ENCODE measurements at places on chromosomes 4 and X.

GRCh38 chr4:48122756-48123155 lies 11.3 kb downstream of the TXK start:
- no peak for DNase-seq

GRCh38 chrX:92213786-92214185 lies 434.6 kb downstream of the PCDH11X start:
- no peak for DNase-seq

DNA sequence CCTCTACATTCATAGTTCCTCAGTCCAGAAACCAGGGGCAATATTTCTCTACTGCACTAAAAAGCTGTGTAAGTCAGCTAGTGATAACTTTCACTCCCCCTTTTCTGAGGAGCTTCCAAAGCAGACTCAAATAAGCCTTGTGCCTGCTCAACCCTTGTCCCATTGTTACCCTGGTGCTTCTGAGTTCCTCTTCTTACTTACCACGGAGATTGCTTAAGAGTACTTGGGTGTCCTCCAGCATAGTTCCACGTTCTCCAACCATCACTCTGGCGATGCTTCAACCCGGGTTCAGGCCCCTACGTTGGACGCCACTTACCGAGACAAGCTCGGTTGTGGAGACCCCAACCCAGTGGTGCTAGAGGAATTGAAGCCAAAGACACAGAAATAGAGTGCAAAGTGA lies 71.6 kb downstream of the ADAM29 start:
- DNase-seq: no peak

- DNase-seq: peak; percentile 38
Measured at GRCh38 chr4:5750946-5751665, 40.1 kb downstream of the EVC start.

- DNase-seq: no peak
Measured at GRCh38 chrX:114952696-114953095, 64.7 kb downstream of the IL13RA2 start.

- DNase-seq: peak; percentile 1
Measured at GRCh38 chr4:162274354-162274753, 110.6 kb upstream of the FSTL5 start.

- DNase-seq: no peak
Measured at GRCh38 chr4:106473515-106473914, 104.9 kb upstream of the GIMD1 start.

DNA sequence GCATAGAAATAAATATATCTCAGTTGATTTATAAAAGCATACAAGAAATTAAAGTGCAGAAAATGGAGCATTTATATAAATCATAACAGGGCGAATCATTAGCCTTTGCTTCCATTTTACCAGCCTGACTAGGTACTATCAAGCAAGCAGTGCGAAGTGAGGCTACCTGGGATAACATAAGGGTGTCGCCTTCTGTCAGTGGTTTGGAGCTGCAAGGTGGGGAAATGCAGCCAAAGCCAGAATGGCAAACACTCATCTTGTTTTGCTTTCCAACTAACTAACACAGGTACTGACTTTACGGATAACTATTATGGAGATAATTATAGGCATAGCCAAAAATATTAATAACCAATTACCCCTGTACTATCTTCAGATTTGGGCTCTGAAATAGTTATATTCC lies 1459.8 kb downstream of the RAPGEF2 start:
- no peak for DNase-seq

DNA sequence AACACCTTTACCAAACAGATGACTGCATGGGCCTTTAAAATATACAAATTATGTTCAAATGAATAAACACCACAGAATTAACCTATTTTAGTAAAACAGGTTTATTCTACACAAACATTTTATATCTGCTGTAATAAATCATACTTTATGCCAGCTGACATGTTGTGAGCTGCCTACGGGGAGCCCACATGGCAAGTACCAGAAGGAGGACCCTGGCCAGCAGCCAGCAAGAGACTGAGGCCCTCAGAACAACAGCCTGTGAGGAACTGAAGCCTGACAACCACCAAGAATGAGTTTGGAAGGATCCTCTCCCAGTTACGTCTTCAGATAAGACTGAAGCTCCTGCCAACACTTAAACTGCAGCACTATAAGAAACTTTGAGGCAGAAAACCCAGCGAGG lies 377.0 kb downstream of the PDGFC start:
- DNase-seq: no peak

GRCh38 chrX:123223409-123223808 lies 39.3 kb downstream of the GRIA3 start:
- no peak for DNase-seq

DNA sequence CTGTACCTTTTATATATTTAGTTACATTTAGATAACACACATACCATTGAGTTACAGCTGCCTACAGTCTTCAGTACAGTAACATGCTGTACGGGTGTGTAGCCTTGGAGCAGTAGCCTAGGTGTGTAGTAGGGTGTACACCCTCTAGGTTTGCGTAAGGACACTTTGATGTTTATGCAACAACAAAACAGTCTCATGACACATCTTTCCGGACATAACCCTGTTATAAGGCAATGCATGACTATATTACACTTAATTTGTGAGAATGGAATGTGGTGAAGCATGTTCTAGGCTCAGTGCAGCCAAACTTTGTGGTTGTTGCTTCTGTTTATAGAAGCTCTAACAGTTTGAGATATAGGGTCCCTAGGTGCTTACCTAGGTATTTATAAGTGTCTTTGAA lies 65.4 kb downstream of the SPRY1 start:
- DNase-seq: no peak

DNA sequence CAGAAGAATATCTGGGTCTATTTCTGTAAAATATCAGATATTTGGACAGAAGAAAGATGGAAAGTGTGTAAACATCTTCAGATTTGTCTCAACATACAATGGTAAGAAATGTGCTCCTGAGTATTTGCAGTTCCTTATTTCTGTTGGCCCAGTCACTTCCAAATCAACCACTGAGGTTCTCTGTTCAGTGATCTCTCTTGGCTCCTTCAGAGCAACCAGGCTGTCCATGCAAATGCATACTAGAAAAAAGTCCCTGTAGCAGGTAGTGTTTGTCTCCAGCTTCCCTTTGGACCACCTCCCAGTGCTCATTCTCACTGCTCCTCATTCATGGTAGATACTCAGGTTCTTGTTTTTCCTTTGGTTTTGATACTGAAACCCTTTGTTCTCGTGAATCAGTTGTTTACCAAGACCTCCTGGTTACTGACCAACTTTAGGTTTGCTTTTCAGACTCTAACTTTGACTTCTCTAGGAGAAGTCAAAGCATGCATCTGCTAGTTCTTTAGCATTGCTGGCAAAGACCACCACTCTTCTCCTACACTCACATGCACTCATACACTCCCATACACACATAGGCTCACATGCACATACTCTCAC lies 28.8 kb downstream of the ASIC5 start:
- DNase-seq: no peak

GRCh38 chr4:168587411-168588125 lies 90.7 kb downstream of the PALLD start:
- DNase-seq: peak; percentile 93

DNA sequence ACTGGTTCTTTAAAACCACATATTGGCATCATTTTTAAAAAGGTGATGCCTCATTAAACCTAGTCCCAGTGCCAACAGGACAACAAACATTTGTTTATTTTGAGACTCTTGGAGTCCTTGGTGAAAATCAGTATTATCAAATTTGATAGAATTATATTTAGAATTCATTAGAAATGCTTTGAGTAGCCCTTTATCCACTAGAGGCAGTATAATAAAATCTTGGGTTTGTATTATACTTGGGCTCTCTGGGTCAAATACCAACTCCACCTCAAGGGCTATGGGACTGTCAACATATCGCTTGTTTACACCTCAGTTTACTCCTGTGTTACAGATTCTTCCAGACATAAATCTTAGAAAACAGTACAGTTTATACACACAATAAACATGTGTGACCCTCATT lies 335.7 kb upstream of the FSTL5 start:
- no peak for DNase-seq

- DNase-seq: no peak
Measured at GRCh38 chr4:62510228-62510627, 1310.1 kb downstream of the ADGRL3 start.

GRCh38 chr4:24768006-24768405 lies 27.4 kb upstream of the SOD3 start:
- DNase-seq: no peak

DNA sequence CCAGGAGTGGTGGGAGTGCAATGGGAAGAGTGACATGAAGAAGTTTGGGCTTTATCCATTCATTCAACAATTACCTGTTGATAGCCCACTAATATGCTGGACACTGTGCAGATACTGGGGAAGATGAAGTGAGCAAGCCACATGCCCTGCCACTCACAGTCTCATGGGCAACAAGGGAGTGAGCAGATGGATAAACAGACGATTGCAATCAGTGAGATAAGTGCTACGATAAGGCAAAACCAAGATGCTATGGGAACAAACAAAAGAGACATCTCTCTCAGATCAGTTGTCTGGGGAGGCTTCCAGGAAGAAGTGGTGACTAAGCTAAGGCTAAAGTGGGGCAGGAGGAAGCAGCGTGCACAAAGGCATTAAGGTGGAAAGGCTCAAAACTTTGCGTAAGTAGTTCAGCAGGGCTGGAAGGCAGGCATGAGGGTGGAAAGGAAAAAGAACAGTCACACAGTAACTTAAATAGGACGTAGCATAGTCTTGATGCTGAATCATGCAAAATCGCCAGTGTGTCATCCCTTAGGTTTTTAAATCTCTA lies 31.7 kb downstream of the GAB3 start:
- DNase-seq: peak; percentile 65

DNA sequence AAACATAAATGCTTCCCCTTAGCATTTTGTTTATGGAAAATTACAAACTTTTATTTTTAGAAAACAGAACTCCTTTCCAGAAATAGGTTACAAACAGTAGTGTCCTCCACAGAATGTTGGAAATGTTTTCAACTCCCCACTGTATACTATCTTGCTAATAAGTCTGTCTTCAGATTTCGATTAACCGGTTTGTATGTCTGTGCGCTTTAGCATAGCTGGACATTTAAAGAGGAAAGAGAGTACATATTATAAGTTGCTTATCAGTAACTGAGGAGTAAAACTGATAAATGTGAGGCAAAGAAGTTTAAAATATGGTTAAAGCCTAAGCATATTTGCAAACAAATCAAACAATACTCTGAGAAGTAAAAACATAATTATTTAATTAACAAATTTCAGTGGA lies 3.4 kb downstream of the CXCL8 start:
- no peak for DNase-seq

DNA sequence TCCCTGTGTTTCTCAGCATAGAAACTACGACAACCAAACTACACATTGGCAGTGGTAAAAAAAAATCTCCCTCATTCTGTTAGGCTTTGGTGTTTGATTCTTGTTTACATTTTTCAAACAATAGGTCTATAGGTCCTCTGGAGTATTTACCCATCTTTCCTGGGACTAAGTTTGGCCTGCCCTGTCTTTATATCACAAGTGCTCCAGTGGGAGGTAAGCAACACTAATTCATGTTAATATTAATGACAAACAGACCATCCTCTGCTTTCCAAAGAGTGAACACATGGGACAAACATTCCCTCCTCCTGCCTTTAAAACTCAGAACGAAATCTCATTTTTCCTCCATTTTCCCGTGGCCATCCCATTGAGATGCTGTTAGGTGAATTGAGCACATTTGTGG lies 514.1 kb upstream of the INTU start:
- no peak for DNase-seq

DNA sequence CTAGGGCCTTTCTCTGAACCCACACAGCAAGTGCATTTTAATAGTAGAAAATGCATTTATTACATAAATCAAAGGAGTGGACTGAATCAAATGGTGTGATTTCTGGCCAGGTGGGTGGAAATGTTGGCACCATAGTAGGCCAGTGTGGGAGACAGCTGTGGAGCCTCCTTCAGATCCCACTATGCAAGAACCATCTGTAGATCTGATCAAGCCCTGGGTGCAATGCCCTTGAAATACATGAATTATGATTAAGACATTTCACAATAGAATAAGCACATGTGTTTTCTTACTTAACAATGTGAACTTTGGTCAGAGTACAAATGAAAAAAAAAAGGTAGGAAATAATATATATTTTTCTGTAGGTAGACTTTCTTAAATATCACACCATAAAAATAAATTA lies 204.3 kb downstream of the PCDH7 start:
- DNase-seq: no peak

DNA sequence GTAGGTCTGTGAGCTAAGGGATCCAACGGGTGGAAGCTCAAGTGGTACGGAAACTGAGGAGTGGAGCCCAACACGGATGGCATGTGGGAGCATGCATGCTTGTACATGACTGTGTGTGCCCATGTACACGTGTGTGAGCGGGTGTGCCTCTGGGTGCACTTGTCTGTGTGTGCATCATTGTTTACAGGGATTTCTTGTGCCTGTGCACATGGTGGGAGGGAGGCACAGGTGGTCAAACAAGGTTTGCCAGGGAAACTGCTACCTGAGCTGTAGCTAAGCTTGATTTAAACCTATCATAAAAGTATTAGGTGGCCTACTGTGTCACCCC lies 122.5 kb upstream of the MAMLD1 start:
- no peak for DNase-seq

GRCh38 chrX:53859890-53860289 lies 173.4 kb upstream of the HUWE1 start:
- DNase-seq: no peak

DNA sequence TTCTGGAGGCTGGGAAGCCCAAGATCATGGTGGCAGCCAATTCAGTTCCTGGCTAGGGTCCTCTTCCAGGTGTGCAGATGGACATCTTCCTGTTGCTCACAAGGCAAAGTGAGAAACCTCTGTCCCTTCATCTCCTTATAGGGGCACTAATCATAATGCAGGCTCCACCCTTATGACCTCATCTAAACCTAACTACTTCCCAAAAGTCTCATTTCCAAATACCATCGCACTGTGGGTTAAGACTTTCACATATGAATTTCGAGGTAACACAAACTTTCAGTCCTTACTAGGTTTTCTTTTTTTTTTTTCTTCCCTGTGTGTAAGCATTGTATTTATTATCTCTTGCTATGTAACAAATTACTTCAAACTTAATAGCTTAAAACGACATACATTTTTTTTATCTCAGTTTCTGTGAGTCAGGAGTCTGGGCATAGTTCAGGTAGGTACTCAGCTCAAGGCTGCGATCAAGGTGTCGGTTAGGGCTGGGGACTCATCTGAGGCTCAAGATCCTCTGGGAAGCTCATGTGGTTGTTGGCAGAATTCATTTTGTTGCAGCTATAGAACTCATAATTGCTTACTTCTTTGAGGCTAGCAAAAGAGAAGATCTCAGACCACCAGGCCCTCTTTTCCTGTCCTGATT lies 204.7 kb upstream of the STK26 start:
- no peak for DNase-seq
